Naive thymus-derived CD4-positive, alpha-beta T cell (primary cell): ENCODE measurements at places on chromosomes 5 and 9. TPM values are rescaled to one million over a fixed set of nuclear protein-coding genes. Genes with fewer than 3 reads are reported as not detected.

The PCDHB8 gene
- not detected for total RNA-seq

The CCDC187 gene
- not detected for total RNA-seq

The AJM1 gene
- total RNA-seq: 0.84 TPM

The IL13 gene
- 71.3 and 84.2 TPM in 2 replicates for total RNA-seq

The GMCL2 gene
- total RNA-seq: not detected
